ENCODE measurements at places on chromosomes 7 and 10.

- DNase-seq: no peak
These were observed 9.5 kb downstream of the PHKG1 start for GRCh38 chr7:56083150-56083785.

- no peak for DNase-seq
These were observed 35.9 kb downstream of the TSPAN15 start for GRCh38 chr10:69486922-69487730.

DNA sequence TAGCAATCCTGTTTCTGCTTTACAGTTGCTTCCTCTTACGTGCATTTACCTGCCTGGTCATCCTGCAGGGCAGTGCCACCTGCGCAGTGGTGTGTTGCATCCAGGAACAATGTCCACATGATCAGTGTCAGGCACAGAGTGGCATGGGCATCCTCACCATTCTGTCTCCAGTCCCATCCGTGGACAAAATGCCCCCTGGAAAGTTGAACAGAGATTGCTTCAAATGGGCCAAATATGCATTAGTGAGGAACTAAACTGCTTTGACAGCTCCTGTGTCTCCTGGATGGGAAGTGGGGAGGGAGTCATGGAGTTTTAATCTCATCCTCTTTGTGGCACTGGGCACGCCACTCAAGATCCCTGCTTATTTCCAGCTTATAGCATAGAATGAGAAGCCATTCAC, 151.8 kb downstream of the DPP6 start:
- no peak for DNase-seq

DNA sequence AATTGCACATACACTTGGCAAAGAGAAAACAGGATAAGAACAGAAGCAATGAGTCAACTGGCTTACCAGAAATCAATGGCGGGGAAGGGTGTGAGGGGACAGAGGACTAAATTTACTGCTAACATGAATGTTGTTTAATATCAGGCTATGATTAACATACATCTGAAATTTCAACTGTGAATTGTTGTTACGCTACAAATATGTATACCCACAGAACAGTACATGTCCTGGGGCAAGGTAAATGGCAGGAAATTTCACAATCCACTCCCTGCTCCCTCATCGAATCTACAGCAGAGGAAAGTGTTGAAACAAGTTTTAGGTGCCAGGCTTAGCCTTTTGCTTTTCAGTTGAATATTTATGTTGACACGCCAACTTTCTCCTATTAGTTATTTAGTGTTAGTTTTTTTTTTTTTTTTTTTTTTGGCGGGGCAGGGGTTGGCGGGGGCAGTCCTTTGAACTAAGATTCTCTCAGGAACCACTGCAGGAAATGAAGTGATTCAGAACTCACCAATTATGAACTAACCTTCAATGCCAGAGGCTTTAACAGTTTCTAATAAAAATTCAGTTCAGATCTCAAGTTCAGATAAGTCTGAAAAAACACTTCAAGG, 99.0 kb downstream of the UBE2H start:
- DNase-seq: peak; percentile 35

- DNase-seq: no peak
These were observed 14.1 kb upstream of the SRGN start for GRCh38 chr10:69073736-69074364.

GRCh38 chr10:16965344-16965616, 148.1 kb upstream of the RSU1 start:
- no peak for DNase-seq
